Stimulated activated CD4-positive, alpha-beta T cell treated with anti-CD3 and anti-CD28 coated beads, TNF-alpha, amount 100 ng/mL, for 24 hours (primary cell): ENCODE measurements at places on chromosomes 11 and 22.

DNA sequence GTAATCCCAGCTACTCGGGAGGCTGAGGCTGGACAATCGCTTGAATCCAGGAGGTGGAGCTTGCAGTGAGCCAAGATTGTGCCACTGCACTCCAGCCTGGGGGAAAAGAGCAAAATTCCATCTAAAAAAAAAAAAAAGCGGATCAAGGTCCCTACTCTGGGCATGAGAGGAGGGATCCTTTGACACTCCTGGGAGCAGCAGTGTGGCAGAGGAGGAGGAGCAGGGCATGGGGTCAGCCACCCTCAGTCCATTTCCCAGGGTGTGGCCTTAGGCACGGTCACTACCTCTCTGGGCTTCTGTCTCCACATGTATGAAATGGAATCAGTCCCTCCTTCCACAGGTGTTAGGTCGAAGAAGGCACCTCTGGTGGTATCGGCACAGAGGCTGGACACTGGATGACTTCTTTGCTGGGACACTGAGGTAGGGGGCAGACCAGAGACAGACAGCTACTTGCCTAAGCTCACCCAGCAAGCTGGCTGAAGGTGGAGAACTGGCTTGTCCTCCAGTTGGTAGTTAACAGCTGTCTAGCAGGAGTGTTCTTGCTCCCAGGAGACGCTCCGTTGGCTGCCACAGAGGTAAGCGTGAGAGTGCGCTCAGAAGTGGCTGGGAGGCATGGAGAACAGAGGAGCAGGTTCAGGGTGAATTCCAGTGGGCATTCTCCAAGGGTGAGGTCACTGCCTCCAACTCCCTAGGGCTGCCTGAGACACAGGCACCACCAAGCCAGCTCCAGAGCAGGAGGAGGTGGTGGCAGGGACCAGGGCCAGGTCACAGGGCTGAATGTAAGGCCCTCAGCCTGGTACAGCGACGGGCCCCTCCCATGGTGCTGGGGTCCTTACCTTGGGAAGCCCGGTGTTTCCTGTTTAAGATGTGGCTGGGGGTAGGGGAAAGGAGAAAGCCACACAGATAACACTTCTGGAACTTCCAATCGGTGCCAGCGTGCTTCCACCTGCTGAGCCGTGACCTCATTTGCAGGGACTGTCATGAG, 19.5 kb downstream of the TXN2 start:
- DNase-seq, result no peak

- no peak for DNase-seq
Measured at GRCh38 chr22:21076912-21077625, 31.3 kb downstream of the LRRC74B start.

DNA sequence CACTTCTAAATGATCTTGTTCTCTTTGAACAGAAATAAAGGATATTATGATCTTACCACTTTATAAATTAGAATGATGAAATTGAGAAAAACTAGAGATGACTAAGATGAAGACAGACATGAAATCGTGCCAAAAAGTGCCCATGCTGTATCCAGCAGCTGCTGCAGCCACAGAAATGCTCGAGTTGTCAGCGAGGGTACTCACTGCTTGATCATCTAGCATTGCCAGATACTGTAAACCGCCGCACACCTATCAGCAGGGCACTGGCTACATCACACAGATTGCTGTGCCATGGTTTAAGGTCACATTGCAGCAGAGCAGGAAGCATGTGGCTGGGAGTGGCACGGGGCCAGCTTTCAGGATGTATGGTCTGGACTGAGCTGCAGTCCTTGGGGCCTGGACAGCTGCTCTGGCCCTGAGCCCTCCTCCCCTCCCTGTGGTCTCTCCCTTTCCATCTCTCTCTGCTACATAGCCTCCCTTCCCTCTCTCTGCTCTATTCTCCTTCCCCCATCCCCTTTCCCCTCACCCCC, 51.0 kb upstream of the SEPTIN5 start:
- DNase-seq, result no peak

DNA sequence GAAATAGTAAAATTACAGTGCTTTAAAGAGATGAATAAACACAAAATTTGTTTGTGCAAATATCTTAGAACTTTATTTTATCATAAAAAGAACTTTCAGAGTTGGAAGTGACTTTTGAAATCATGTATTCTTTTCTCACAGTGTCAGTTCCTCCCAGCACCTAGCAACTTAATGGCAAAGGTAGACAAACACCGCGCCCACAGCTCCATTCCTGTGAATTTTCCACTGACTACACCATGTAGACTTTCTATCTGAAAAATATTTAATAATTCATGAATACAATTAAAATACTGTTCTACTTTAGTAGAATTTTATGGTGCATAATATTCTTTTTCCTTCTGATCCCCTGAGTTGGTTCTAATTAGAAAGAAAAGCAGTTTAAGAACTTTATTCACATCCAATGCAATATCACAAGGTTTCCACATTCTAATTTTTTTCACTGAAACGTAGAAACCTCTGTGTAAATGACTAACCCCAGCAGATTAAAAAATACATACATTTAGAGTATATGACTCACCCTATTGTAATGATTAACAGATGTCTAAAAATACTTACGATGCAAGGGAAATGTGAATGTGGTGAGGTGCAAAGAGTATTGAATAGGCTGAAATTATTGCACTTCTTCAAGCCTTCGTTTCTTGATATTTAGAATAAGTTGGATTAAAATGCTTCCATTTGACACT, 218.2 kb upstream of the CCDC179 start:
- DNase-seq, result no peak

- no peak for DNase-seq
Measured at GRCh38 chr11:15114501-15115475, at the start of gene INSC. TSS of gene INSC (plus strand) at chr11:15114923. CDS start at chr11:15149175, 34,252 bp downstream.

GRCh38 chr11:84947970-84948580, 679.1 kb downstream of the DLG2 start:
- no peak for DNase-seq

- DNase-seq, result no peak
Measured at GRCh38 chr11:131691181-131692041, 321.0 kb downstream of the NTM start.

GRCh38 chr11:128772814-128773213, 78.9 kb downstream of the FLI1 start:
- DNase-seq, result no peak
